Daoy (cell line): ENCODE measurements at places on chromosomes 3 and 15. TPM values are rescaled to one million over a fixed set of nuclear protein-coding genes. Genes with fewer than 3 reads are reported as not detected.

DNA sequence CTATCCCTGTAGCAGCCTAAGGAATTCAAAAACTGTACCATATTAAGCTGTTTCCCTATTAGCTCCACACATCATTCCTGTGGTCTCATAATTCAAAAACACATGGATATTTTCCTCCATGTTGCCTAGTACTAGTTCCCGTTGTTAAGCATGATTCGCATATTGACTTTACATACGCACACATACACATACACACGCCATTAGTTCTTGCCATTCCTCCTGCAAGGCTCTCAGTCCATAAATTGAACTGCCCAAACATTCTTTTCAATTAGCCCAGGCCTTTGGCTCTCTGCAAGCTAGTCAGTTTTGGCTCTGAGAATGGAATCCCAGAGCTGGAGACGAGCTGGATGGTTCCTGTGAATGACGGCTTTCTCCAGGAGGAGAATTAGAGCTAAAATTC, 57.2 kb upstream of the RAD18 start:
- DNase-seq, result no peak

DNA sequence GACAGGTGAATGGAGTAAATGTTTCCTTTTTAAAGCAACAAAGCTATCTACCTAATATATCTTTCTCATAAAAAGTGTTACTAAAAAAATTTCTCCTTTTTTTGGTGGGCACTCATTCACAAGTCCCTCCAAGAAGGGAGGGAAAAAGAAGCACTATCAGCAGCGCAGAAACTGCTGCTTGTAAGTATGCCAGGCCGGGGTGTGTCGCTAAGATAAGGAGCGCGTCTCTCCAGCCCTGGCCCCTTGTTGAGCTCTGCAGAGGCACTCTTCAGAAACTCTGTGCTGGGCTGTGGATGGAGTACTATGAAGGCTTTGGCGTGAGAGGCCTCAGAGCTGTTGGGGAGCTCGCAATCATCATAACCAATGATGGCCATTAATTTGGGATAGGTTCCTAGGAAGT, 49.1 kb downstream of the ZDHHC3 start:
- DNase-seq, result no peak

GRCh38 chr15:25674913-25675312, 188.2 kb downstream of the ATP10A start:
- DNase-seq, result no peak

DNA sequence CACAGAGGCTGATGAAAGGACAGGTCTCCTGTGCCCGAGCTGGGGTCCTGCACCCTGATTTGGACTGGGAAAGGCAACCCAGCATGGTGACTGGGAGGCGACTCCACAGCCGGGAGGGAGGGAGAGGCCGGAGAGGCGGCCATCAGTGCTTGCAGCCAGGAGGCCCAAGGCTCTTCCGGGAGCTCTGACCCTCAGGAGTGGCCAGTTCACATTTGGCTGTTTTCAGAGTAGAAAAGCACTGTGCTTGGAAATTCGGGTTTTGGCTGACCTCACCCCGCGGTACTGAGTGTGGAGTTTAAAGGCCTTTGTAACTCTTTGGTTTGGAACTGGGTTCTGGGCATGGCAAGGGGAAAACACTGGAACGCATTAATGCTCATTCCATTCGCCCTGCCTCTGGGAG, 31.9 kb downstream of the SMAD6 start:
- DNase-seq, result no peak

Gene DUOXA2
- 0.15 TPM in 1 of 2 replicates, not detected in the other for total RNA-seq

Gene CTXND1
- total RNA-seq, result not detected in 2 replicates

GRCh38 chr15:63196842-63197241, 7.4 kb downstream of the RAB8B start:
- no peak for DNase-seq

DNA sequence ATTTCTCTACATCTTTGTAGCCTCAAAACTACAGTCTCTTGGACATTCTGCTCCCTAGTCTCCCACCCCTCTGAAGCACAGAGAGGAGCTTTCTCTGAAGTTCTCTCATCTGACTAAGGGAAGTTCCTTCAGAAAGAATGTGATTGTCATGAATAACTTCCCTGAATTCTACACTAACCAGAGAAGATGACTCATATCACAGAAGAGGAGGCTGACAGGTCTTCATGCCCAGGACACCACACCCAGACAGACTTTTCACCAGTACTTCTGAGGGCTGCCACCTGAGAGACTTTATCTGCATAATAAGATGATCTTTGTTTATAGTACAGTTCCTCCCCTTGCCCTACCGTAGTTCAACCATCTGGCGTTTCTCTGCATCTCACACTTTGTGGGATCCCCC, 52.8 kb downstream of the CDIN1 start:
- peak; percentile 33 for DNase-seq

DNA sequence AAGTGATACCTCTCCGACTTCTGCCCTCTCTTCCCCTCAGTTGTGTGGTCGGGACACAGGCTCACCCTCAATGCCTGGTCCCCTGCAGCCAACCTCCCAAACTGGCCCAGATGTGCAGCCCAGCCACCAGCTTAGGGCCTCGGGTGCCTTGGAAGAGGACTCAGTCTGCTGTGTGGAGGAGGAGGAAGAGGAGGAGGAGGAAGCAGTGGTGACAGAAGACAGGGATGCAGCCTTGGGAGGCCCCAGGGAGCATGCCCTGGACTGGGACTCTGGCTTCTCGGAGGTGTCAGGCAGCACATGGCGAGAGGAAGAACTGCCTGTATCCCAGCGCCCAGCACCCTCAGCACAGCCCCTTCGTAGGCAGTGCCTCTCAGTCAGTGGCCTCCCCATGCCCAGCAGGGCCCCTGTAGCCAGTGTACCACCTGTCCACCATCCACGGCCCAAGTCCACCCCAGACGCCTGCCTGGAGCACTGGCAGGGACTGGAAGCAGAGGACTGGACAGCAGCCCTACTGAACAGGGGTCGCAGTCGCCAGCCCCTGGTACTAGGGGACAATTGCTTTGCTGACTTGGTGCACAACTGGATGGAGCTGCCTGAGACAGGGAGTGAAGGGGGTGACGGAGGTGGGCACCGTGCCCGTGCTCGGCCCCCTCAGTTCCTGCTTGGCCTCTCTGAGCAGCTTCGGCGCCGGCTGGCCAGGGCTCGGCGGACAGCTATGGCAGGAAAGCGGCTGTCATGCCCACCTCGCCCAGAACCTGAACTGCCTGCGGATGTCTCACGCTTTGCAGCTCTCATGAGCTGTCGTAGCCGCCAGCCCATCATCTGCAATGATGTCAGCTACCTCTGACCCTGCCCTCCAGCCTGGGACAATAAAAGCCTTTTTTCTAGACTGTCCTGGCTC, 1.3 kb downstream of the INKA1 start:
- DNase-seq, result no peak

- no peak for DNase-seq
Observed at GRCh38 chr3:99861216-99861615, 43.6 kb downstream of the CMSS1 start.

DNA sequence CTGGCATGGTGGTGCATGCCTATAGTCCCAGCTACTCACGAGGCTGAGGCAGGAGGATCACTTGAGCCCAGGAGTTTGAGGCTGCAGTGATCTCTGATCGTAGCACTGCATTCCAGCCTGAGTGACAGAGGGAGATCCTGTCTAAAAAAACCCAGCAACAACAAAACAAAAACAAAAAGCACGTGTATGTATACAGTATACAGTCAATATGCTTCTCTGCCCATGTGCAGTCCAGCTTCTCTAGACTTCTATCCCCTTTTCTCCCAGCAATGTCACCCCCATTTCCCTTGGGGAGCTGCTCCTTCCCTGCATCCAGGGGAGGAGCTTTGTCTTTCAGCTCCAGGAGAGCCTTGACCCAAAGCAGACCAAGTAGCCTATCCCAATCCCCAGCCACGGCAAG, 20.0 kb upstream of the GRIP2 start:
- DNase-seq, result no peak
